Urinary bladder (tissue), 4 donors: ENCODE measurements at places on chromosomes 1 and 21.

DNA sequence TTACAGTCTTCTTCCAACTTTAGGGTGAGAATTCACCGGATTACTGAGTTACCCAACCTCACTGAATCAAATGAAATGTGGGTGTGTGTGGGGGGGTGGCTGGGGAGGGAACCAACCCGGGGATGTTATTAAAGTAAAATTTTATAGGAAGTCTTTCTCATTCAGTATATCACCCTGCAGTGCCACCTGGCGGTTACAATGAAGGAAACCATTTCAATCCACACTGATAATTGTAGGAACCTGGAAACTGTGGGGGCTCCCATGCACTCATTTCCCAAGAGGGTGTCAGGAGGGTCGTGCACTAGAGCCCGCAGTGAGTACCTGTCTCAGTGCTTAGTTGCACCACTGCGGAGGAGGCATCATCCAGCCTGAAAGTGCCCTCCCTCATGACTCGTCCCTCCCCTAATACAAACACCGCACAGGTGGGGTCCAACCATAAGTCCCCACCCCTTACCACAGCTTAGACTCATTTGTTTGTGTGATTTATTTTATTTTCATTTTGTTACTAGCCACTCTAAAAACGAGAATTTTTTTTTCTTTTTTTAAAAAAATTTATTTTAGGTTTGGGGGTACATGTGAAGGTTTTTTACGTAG, 29.1 kb upstream of the IGSF5 start:
- no peak for DNase-seq

- no peak for DNase-seq
Measured at GRCh38 chr1:1021010-1021919, 1.3 kb downstream of the AGRN start.

DNA sequence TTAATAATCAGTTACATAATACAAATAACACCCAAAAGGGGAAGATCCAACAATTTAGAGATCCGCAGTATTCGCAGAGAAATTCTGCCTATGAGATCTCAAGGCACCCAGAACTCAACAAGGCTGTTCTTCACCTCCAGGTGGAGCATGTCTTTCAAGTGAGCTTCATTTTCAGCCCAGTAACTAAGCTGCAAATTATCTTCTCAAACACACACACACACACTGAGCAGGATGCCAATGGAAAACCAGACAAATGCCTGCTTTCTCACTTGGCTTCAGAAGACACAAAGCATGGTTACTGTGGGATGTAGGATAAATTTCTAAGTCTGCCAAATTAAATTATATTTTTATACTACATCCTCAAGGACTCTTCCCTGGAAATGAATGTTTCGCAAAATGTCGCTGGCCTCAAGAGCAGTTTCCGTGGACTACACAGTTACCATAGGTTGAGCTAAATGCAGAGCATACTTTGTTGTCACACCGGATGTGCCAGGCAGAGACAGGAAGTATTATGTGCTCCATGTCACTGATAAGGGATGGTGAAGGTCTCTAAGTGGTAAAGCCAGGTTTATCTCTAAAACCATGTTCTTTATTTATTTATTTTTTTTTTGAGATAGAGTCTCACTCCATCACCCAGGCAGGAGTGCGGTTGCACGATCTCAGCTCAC, 30.3 kb downstream of the UBR4 start:
- DNase-seq = no peak

DNA sequence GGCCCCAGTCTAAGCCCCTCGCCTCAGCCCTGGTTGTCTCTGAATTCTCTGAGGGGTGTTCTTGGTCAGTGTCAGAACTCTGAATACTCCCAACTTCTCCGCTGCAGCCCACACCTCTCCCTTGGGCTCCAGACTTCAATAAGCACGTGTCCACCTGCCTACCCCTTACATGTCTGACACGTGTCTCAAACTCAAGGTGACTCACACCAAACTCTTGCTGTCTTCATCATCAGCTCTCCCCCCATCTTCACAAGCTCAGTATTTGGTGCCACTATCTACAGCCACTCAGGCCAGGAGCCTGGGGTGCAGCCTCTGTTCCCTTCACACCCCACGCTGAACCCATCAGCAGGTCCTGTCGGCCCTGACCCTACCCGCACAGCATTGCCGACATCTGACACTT, 18.8 kb upstream of the UBXN10 start:
- no peak for DNase-seq

- DNase-seq = no peak
Measured at GRCh38 chr1:92125204-92125603, 45.1 kb downstream of the BTBD8 start.

- DNase-seq = no peak
Measured at GRCh38 chr1:209767706-209768105, 11.9 kb downstream of the TRAF3IP3 start.
